Gastroesophageal sphincter (tissue), 4 donors: ENCODE measurements at places on chromosomes 6 and 20. TPM values are rescaled to one million over a fixed set of nuclear protein-coding genes. Genes with fewer than 3 reads are reported as not detected.

The GPR6 gene
- total RNA-seq = not detected

The CALHM4 gene
- not detected for total RNA-seq

The SLC17A4 gene
- total RNA-seq = not detected

The ETV7 gene
- total RNA-seq = 1.3 TPM

- no peak overlapping the region for H3K27ac ChIP-seq
- no peaks in the 10 kb centered on the region for H3K4me1 ChIP-seq
- no peaks in the 10 kb centered on the region for H3K27me3 ChIP-seq
- no peaks in the 10 kb centered on the region for H3K36me3 ChIP-seq
- no peak for ATAC-seq
- no peak overlapping the region for H3K4me3 ChIP-seq
Measured at GRCh38 chr6:140003217-140003616, 628.8 kb upstream of the CITED2 start.

- peak overlapping the region; percentile 90 for H3K27ac ChIP-seq
- H3K4me1 ChIP-seq = peaks cover 14% of the 10 kb centered on the region
- ATAC-seq = no peak
- H3K4me3 ChIP-seq = peak overlapping the region; percentile 93
- no peaks in the 10 kb centered on the region for H3K36me3 ChIP-seq
Measured at GRCh38 chr6:166955121-166955864, 1.1 kb downstream of the RNASET2 start.

GRCh38 chr20:50308513-50309279 is 118.1 kb downstream of the CEBPB start:
- peak; percentile 79 for ATAC-seq
- peak overlapping the region; percentile 16 for H3K4me3 ChIP-seq
- H3K27ac ChIP-seq = peak overlapping the region; percentile 86
- H3K36me3 ChIP-seq = no peaks in the 10 kb centered on the region
- no peaks in the 10 kb centered on the region for H3K4me1 ChIP-seq
- H3K27me3 ChIP-seq = no peaks in the 10 kb centered on the region

DNA sequence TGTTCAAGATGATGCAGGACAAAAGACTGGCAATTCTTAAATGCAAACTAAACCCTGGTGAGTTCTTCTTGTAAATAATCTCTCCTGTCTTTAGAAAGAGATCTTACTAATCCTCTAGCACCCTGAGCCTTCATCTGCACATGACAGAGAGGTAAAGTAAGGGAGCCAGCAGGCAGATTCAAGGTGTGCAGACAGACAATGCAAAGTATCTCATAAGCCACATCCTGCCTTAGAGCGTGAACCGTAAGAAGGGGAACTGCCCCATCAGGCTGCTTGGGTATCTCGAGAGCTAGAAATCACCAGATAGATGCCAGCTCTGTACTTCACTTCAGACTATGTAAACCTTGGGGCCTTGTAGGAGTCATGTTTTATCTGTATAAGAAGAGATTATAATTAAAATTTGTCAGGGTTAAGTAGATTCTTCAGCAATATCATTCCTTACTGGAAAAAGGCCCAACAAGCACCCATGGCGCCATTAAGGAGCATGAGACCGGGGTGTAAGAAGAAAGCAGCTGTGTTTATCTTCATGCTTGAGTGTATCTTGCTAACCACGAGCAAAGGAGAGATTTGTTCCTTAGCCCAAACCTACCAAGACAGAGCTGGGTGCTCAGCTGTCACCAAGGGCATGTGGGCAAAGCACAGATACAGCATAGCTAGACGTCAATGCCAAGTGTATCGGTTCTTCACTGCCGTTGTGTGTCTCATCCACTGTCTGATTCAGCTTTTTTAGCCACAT is 24.4 kb downstream of the CNR1 start:
- no peak overlapping the region for H3K4me3 ChIP-seq
- H3K27ac ChIP-seq = no peak overlapping the region
- no peak for ATAC-seq
- no peaks in the 10 kb centered on the region for H3K36me3 ChIP-seq
- no peaks in the 10 kb centered on the region for H3K4me1 ChIP-seq

DNA sequence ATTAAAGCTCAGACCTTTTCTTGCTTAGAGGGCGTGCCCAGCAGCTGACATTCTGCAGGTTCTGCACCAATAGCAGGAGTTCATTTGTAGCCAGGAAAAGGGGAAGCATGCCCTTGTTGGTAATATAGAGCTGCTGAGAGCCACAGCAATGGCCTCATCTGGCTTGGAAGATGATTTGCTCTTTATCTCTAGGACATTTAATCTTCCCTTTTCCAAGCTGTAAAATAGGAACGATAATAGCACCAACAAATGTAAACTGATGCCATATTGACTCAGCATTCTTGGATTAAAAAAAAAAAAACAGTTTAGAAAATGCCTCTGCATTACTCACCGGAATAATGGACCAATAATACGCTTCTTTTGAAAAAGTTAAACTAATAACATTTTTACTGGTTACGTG is 93.4 kb upstream of the SLC2A12 start:
- H3K4me1 ChIP-seq = no peaks in the 10 kb centered on the region
- H3K4me3 ChIP-seq = no peak overlapping the region
- no peaks in the 10 kb centered on the region for H3K27me3 ChIP-seq
- no peaks in the 10 kb centered on the region for H3K36me3 ChIP-seq

DNA sequence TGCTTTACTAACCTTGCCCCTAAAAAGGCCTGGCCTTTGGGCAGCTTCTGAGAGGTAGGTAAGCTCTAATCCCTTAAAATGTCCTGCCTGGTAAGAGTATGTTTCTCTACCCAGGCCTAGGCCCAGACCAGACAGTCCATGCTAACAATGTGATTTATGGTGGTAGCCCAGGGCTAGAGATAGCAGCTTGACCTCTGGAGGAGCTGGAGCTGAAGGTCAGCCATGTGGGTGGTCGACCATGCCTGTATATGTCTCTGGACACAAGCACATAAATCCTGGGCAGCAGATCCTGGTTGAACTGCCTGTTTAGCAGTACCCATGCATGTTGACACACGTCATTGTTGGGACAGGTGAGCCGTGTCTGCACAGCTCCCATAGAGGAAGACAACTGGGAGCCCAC is 62.1 kb upstream of the PHACTR1 start:
- ATAC-seq = no peak
- H3K27me3 ChIP-seq = no peaks in the 10 kb centered on the region
- no peak overlapping the region for H3K4me3 ChIP-seq
- H3K36me3 ChIP-seq = no peaks in the 10 kb centered on the region

GRCh38 chr20:5913166-5913565 is 37.2 kb downstream of the TRMT6 start:
- H3K4me1 ChIP-seq = no peaks in the 10 kb centered on the region
- H3K27me3 ChIP-seq = peaks cover 53% of the 10 kb centered on the region
- H3K27ac ChIP-seq = no peak overlapping the region
- H3K4me3 ChIP-seq = no peak overlapping the region
- ATAC-seq = no peak
- H3K36me3 ChIP-seq = no peaks in the 10 kb centered on the region

GRCh38 chr20:59246691-59247400 is 53.6 kb upstream of the EDN3 start:
- ATAC-seq = no peak
- H3K36me3 ChIP-seq = no peaks in the 10 kb centered on the region
- no peak overlapping the region for H3K27ac ChIP-seq
- H3K4me3 ChIP-seq = no peak overlapping the region
